ENCODE measurements at places on chromosomes 3 and 15.

GRCh38 chr15:68447209-68447608 lies 15.2 kb upstream of the ITGA11 start:
- DNase-seq = no peak

DNA sequence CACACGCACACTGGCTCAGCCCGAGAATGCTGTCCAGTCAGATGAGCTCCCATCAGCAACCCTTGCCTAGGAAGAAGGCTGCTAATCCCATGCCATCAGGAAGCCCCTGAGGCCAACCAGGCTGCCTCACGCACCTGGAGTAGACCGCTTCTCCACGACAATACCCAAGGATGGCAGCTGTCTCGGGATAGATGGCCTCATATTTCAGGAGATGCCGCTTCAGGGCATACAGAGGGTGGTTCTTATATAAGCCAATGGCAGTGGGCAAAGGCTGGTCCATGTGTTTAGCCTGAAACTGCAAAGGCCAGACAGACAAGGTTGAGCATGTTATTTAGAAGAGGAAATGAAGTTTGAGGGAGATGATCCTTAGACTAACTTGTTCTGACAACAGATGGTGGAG lies 22.2 kb downstream of the XPC start:
- DNase-seq = no peak

- DNase-seq = no peak
Measured at GRCh38 chr3:99934975-99935797, 117.5 kb downstream of the CMSS1 start.

GRCh38 chr15:41789236-41789635 lies 15.0 kb downstream of the MAPKBP1 start:
- DNase-seq = no peak

GRCh38 chr3:39150148-39150802 lies 3.1 kb downstream of the CSRNP1 start:
- DNase-seq = no peak

GRCh38 chr3:19931767-19932188 lies 2.2 kb downstream of the EFHB start:
- no peak for DNase-seq

DNA sequence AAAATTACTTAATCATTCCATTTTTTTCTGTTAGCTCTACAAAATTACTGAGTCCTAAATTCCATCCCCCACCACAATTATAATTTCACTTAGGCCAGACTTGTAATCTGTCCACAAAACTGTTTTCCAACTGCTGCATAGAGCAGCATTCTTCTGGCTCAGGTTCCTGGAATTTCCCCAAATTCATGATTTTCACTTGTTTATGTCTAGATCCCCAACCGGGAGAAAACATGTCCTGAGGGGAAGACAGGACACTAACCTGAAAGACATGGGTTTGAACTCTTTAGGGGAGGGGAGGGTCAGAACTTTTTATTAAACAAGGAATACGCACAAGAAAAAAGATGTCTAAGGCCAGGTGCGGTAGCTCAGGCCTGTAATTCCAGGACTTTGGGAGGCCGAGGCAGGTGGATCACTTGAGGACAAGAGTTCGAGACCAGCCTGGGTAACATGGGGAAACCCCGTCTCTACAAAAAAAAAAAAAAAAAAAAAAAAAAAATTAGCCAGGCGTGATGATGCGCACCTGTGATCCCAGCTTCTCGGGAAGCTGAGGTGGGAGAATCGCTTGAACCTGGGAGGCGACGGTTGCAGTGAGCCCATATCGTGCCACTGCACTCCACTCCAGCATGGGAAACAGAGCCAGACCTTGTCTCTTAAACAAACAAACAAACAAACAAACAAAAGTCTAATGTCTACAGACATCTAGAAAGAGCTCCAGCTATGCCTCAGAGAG lies 1.5 kb downstream of the ETFA start:
- DNase-seq = no peak

DNA sequence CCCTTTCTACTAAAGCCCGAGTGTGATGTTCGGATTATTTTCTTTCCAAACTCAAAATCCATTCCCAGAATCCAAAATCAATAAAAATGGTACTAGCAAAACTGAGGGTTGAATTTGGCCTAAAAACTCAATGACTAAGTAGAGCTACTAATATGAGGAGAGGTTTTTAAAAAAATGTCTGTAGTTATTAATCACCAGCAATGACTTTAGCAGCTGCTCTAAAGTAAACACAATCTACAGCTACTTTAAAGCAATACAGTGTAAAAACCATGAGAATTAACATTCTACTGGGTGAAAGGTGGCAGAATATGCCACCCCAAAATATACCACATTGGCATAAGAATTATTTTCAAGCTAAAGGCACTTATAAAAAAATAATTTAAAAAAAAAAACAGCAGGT lies 23.5 kb downstream of the FHIT start:
- DNase-seq = no peak

DNA sequence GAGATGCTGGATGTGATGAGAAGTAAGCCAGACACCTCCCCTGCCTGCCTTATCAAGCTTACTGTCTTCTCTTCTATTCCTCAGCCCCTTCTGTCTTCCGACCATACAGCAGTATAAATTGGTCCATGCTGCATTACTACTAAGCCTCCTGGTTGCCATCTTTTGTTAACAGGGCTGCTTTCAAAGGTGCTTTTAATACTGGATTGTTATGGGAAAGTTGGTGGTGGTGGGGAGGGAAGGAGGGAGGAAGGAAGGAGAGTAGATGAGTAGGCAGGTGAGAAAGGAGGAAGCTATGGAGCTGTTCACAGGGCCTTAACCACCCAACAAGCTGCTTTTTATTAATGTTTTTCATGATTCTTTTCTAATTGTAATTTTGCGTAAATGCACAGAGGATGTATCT lies 114.9 kb downstream of the SLC25A26 start:
- no peak for DNase-seq

DNA sequence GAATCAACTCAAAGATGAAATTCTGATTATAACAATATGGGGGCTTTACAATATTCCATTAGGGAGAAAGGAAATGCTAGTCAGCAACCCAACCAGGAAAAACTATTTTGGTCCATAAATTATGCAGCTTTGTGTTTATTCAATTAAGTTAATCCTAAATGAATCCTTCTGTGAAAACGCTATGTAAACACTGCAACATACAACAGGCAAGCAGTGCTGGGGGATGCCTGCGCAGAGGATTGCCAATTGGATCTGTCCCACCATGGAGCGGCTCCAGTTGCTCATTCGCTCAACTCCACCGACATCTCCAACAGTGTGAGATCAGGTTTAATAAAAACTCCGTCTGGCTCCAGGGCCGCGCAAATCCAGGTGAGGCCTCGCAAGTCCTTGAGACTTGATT lies 290.5 kb upstream of the VEPH1 start:
- DNase-seq = no peak

- no peak for DNase-seq
Measured at GRCh38 chr15:35450492-35450891, 95.5 kb downstream of the DPH6 start.

DNA sequence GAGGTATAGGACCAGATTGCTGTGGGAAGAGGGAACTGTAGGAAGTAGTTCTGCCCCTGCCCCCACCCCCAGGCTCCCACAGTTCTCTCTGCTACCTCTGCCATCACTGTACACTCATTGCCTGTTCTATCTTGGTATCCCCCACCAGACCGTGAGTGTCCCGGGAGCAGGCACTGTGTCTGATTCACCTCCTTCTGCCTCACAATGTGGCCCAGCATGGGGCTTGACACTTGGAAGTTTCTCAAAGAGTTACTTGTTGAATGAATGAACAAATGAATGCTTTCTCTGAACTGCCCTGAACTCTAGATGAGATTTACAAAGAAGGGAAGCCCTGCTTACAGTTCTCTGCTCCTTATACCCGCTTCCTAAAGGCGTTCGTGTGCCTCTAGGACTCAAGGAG lies 27.1 kb upstream of the PIK3CB start:
- no peak for DNase-seq

DNA sequence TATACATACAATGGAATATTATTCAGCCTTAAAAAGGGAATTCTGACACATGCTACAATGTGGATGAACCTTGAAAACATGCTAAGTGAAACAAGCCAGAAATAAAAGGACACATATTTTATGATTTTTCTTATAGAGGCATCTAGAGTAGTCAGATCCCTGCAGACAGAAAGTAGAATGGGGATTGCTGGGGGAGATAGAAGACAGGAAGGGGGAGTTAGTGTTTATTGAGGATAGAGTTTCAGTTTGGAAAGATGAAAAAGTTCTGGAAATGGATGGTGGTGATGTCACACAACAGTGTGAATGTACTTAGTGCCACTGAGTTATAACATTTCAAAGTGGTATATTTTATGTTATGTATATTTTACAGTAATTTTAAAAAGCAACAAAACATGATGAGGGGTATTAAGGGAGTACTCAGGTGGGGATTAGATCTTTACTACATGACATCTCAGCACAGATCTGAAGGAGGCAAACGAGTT lies 4.7 kb downstream of the ITPR1 start:
- DNase-seq = no peak

GRCh38 chr3:50359760-50360110 lies 414 bp upstream of the TMEM115 start:
- no peak for DNase-seq

DNA sequence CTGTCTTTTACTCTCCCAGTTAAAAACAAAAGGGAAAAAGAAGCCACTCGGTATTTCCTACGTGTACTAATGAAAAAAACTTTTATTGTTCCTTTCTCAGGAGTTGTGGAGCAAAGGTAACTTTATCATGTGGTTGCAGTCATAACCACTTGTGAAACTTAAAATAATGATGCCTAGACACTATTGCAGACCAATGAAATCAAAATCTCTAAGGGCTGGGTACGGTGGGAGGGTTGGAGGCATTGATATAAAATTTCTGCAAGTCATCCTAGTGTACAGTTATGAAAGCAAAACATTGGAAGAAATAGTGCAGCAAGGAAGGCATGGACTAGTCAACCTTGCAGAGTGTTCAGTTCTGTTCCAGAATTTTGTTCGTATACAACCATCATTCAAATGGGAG lies 808.8 kb downstream of the TUSC7 start:
- DNase-seq = no peak

- no peak for DNase-seq
Measured at GRCh38 chr3:197137751-197138150, 108.1 kb upstream of the MELTF start.

- no peak for DNase-seq
Measured at GRCh38 chr3:184016169-184016570, 1.5 kb downstream of the ABCC5 start.

DNA sequence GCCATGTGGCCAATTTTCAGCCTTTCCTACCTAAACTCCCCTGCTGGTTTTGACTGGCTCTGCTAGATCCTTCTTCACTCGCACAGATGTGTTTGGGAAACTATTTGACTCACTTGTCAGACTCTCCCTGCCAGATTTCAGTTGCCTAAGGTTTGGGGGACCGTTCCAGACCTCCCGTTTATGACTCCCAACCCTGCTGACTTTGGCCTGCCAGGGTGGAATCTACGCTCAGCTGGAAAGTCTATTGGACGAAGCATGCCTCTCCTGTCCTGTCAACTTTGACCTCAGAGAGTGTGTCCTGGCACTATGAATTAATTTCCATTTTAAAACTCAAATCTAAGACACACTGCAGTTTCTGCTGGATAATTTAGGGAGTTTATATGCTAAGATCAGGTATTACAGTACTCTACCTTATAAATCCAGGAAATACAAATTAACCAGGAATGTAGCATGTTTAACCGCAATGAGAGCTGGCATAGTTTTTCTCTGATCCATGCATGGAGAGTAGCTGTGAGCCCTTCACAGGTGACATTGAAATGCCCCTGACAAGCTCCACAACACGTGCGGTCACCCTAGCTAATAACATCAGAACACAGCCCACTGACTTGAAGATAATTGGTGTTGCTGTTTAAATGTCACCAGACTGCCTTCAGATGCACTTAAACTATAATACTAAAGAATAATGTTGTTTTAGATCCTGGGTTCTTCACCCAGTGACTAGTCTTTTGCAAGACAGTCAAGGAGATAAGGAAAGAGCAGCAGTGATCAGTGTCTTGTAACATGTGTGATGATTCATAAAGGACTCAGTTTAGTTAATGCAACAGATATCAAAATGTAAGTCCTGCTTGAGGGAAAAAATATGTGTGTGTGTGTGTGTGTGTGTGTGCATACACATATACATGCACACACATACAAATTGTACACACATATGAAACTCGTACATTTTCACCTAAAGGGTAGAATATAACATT lies 223.0 kb upstream of the MCTP2 start:
- no peak for DNase-seq

DNA sequence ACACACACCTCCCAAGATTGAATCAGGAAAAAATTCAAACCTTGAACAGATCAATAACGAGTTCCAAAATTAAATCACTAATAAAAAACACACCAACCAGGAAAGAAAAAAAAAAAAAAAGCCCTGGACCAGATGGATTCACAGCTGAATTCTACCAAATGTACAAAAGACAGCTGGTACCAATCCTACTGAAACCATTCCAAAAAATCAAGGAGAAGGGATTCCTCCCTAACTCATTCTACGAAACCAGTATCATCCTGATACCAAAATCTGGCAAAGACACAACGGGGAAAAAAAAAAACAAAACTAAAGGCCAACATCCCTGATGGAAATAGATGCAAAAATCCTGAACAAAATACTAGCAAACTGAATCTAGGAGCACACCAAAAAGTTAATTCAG lies 54.4 kb upstream of the SLC12A8 start:
- DNase-seq = no peak

- peak; percentile 50 for DNase-seq
Measured at GRCh38 chr15:65286069-65286703, 497 bp downstream of the PARP16 start.

- no peak for DNase-seq
Measured at GRCh38 chr3:35200056-35200455, 439.3 kb upstream of the ARPP21 start.

DNA sequence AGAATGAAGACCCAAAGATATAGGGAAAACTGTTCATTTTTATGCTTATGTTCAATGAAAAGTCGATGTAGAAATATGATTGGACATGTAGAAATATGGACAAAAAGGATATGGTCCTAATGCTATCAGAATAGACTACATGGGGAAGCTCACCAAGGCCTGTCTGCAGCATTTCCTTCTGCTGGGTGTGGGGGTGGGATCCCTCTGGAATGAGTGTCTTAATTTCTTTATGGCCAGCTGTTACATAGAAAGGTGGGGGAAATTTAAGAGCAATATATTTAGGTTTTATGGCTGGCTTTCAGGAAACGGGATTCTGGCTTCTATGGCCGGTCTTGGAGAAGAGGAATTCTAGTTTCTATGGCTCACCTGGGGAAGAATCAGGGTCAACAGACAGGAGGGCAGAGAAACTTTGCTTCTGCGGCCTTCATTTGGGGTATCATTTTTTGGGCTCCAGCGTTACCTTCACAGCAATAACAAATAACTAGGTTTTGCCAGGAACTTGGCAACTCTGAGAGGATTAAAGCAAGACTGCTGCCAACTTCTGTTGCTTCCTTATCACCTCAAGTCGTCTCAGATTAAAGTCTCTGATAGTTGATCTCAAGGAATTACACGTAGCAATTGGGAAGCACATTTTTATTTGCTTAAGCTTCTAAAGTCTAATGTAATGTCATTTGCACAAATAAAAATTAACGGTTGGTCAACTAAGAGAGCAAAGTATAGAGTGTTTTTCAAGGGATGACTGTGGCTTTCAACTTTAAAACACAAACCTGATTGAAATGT lies 57.0 kb upstream of the GATM start:
- no peak for DNase-seq

- DNase-seq = no peak
Measured at GRCh38 chr15:59918994-59919951, 84.8 kb upstream of the FOXB1 start.

- no peak for DNase-seq
Measured at GRCh38 chr3:143078883-143079282, 40.7 kb upstream of the CHST2 start.
